ENCODE measurements at places on chromosomes 1 and 21.

GRCh38 chr1:227759341-227760300 lies 24.4 kb downstream of the SNAP47 start:
- DNase-seq = no peak

DNA sequence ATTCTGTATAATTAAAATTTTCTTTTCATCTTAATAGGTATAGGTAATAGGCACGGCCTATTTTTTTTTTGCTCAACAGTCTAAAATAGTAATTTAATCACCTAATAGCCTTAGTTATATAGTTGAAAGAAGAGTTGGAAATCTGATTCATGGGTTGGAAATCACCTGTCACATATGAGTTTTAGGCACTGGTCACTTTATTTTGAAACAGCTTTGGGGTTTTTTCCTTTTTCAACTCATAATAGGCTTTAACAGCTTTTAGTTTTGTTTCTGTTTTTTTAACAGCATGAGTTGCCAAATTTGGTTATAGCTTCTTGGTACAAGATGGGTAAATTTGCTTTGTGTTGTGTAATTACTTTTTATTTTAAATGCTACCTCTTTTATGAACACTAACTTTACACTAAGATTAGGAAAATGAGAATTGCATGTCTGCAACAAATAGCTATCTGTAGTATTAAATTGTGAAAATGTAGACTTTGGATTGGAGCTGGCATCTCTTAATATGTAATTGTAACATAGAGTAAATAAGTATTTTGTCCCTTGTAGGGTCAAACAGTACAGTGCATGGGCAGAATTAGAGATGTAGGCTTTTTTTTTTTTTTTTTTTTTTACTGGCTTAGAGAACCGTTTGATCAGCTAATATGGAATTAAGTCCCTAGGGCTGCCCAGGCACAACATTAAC lies 109.8 kb downstream of the OSBPL9 start:
- DNase-seq = peak; percentile 43

- no peak for DNase-seq
These were observed 18.4 kb downstream of the RSPO1 start for GRCh38 chr1:37616330-37616729.

- peak; percentile 34 for DNase-seq
These were observed 7.9 kb upstream of the UMODL1 start for GRCh38 chr21:42063191-42063570.

- DNase-seq = no peak
These were observed 5.6 kb downstream of the PPP1R15B start for GRCh38 chr1:204405988-204406387.

DNA sequence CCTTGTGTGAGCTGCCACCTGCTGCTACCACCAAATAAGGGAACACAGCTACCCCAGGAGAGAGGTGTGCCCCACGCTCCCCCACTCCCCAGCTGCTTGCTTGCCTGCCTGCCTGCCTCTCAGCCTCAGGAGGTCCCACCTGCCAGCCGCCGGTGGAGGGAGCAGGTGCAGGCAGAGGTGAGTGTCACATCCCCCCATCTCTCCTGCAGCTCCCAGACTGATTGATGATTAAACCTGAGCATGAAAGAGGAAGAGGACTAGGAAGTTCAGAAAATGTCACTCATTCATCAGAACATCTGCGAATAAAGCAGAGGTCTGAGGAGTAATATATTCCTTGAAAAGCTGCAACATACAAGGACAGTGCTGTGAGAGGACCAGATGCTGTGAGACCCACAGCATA lies 58.6 kb upstream of the HIVEP3 start:
- DNase-seq = no peak

GRCh38 chr1:78231477-78231876 lies 185.7 kb downstream of the GIPC2 start:
- no peak for DNase-seq

GRCh38 chr1:45545553-45546310 lies 4.9 kb upstream of the AKR1A1 start:
- no peak for DNase-seq

DNA sequence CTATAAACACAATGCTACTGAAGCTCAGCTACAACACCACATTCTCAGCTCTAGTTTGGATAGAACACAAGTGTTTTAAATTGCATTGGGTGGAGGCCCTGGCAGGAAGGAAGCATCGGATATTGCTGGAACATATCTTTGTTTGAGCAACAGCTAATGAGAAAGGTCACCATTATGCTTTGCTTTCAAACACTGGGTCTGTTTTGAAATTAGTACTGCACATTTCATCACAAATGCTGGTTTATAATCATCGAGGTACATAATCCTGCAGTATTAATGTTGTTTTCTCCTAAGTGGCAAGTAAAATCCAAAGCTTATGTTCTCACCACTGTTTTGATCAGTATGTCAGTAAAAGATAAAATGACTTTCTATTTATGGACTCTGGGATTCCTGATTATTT lies 61.5 kb upstream of the ARHGAP29 start:
- DNase-seq = no peak

DNA sequence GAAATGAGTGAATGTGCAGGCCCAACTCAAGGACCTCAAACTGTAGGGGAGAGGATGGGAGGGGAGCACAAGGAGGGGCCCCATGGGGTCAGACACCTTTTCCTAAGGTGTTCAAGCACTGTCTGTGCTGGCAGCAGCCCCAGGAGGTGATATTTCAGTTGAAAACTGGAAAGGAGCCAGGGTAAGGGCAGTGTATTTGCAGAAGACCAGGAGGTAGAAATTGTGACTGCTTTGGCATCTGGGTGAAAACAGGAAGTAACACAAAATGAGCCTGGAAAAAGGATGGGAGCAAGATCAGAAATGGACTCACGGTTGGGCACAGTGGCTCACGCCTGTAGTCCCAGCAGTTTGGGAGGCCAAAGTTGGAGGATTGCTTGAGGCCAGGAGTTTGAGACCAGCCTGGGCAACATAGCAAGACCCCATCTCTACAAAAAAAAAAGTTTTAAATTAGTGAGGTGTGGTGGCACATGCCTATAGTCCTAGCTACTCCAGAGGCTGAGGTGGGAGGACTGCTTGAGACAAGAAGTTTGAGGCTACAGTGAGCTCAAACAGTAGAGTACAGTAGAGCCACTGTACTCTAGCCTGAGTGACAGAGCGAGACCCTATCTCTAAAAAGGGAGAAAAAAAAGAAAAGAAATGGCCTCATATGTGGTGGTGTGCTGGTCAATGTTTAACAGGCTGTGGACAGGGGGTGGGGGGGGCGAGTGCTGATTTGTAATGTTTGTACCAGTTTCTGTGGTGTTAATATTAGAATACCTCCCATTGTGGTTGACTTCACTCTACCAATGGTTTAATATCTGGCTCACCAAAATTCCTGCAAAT lies 76.2 kb upstream of the ANGPTL1 start:
- peak; percentile 42 for DNase-seq

- DNase-seq = no peak
These were observed 55.6 kb downstream of the B3GALT5 start for GRCh38 chr21:39668369-39668768.

DNA sequence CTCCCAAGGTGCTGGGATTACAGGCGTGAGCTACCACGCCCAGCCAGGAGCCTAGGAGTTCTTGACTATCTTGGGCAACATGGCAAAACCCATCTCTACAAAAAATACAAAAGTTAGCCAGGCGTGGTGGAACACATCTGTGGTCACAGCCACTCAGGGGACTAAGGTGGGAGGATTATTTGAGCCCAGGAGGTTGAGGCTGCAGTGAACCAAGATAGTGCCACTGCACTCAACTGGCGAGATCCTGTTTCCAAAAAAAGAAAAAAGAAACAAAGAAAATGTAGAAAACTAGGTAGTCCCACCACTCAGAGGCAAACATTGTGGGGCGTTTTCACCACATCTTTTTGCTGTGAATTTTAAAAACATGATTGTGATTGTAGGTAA lies 141.3 kb downstream of the ZZZ3 start:
- no peak for DNase-seq

- no peak for DNase-seq
These were observed 10.2 kb upstream of the CDC42BPA start for GRCh38 chr1:227328405-227329019.

- DNase-seq = no peak
These were observed 25.3 kb upstream of the HHAT start for GRCh38 chr1:210303391-210303790.

DNA sequence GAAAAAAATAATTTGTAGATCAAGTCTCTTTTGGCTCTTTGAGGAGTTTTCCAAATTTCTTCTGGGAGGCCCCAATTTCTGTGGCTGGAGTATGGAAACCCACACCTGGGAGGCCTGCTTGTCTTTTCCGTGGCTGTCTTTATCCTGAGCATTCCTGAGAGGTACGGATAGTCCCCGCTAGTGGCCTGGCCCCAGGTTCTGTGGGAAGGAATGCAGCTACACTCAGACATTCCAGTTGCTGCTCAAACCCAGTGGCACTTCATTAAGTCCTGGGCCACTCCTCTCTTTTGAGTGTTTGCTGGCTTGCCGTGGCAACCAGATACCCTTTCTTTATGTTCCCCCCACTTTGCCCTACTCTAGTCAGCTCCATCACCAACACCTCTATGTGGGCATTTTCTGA lies 310.4 kb downstream of the ASTN1 start:
- no peak for DNase-seq

DNA sequence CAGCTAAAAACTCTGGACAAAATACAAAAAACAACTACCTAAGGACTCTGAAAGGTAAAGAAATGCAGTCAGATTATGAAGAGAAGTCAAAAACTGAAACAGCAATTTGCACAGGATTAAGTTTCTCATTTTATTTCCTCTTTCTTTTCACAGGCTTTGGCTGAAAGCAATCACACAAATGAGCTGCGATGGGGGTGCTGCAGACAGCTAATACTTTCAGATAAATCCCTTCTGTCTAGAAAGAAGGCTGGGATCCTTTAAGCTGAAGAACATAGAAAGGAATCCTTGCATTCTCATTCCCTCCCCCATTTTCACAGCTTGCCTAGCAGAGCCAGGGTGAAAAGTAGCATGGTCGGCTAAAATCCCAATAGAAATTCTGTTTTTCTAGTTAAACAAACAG lies 32.0 kb upstream of the PRDX6 start:
- DNase-seq = peak; percentile 18

DNA sequence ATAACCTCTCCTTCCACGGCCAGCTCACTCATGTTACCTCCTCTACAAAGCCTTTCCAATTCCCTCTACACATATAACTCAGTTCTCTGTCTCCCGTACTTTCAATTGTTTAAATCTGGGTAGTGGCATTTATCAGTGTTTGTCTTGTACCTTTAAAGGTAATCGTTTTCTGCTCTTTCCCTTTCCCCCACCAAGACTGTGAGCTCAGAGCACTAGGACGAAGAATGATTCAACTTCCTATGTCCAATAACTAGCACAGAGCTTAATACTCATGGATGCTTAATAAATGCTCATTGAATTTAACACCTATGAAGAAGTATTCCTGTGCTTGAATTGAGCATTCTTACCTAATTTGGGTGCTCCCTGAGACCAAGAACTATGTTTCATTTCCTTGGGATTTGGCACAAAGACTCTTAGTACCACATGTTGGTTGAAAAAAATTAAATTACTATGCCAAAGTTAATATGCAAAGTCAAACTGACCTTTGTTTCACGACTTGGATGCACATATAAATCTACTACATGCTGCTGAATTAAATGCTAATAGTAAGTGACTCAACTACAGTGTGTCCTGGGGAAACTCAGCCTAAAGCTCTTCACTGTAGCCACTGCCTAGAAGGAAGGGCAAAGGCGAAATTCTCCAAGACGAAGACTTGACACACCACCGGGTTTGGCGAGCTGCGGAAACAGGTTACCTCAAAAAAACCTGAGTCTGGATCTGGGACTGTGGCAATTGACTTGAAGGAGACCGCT lies 30.6 kb upstream of the C1orf185 start:
- DNase-seq = no peak

- no peak for DNase-seq
These were observed 20.6 kb upstream of the GRHL3 start for GRCh38 chr1:24298606-24299005.

Measured in MV-4-11 (cell line).